ENCODE measurements at places on chromosomes 4 and X.

GRCh38 chr4:153970169-153970568 lies 181.3 kb upstream of the SFRP2 start:
- DNase-seq, result no peak

DNA sequence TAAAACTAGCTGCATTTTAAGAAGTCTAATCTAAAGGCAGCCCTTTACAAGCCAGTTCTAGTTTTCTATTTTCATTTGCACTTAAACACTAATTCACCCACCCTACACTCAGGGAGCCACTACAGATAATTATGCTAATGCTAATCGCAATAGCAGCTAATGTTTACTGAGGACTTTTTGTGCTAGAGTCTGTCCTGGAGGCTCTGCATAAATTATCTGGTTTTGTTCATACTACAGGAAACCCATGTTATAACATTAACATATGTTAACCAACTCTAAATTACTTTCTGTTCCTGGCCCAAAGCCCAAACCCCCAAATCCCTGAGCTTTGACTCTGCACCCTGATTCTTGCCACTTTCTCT lies 480 bp upstream of the RADX start:
- DNase-seq, result no peak

GRCh38 chrX:54560411-54560810 lies 30.4 kb downstream of the GNL3L start:
- no peak for DNase-seq

DNA sequence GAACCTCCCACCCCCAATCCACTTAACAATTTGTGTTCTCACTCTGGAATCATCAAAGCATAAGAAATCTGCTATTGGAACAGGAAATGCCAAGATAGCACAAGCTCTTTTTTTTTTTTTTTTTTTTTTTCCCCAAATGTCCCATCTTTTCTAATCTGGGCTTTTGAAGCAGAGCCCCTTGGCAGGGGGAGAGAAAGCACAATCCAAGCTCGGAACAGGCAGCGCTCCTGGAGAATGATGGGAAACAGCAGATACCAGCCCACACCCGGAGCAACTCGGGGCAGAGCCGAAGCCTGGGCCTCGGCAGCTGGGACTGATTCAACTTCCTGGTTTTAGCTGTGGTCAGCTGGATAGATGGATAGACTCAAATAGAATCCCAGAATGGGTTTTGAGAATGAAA lies 235.1 kb downstream of the QDPR start:
- no peak for DNase-seq

GRCh38 chrX:123943488-123943887 lies 18.0 kb upstream of the STAG2 start:
- no peak for DNase-seq

DNA sequence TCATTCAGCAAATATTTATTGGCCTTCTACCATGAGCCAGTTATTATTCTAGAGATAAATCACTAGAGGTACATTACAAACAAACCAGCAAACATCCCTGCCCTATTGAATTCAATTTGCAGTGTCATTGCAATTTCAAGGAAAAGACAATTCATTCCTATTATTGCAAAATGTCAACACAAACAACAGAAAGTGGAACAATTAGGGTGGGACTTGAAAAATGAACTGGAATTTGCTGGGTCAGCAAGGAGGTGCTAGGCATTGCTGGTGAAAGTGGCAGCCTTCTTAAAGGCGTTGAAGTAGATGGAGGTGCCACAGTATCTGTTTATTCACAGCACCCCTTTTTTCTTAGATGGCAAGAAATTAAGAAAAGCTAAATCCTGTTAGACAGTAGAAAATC lies 224.0 kb upstream of the BMP3 start:
- no peak for DNase-seq

DNA sequence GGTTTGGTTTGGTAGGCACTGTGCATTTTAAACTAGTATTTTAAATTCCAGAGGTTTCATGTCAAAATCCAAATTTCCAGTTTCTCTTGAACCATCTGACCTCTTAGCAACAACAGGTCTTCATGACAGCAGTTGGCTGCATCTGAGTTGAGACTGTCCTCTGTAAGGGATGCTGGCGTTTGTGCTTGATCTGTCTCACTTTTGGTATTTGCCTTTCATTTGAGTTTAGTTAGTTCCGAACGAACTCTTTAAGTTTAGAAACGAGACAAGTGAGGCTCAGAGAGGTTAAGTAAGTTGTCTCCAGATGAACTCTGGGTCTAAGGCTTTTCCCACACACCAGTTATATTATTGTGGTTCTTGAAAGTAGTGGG lies 29.1 kb downstream of the SPARCL1 start:
- peak; percentile 48 for DNase-seq

DNA sequence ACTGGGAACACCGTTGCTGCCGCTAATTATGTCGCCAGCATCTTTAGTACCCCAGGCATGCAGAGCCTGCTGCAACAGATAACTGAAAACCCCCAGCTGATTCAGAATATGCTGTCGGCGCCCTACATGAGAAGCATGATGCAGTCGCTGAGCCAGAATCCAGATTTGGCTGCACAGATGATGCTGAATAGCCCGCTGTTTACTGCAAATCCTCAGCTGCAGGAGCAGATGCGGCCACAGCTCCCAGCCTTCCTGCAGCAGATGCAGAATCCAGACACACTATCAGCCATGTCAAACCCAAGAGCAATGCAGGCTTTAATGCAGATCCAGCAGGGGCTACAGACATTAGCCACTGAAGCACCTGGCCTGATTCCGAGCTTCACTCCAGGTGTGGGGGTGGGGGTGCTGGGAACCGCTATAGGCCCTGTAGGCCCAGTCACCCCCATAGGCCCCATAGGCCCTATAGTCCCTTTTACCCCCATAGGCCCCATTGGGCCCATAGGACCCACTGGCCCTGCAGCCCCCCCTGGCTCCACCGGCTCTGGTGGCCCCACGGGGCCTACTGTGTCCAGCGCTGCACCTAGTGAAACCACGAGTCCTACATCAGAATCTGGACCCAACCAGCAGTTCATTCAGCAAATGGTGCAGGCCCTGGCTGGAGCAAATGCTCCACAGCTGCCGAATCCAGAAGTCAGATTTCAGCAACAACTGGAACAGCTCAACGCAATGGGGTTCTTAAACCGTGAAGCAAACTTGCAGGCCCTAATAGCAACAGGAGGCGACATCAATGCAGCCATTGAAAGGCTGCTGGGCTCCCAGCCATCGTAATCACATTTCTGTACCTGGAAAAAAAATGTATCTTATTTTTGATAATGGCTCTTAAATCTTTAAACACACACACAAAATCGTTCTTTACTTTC lies 1.8 kb downstream of the UBQLN2 start:
- DNase-seq, result no peak

DNA sequence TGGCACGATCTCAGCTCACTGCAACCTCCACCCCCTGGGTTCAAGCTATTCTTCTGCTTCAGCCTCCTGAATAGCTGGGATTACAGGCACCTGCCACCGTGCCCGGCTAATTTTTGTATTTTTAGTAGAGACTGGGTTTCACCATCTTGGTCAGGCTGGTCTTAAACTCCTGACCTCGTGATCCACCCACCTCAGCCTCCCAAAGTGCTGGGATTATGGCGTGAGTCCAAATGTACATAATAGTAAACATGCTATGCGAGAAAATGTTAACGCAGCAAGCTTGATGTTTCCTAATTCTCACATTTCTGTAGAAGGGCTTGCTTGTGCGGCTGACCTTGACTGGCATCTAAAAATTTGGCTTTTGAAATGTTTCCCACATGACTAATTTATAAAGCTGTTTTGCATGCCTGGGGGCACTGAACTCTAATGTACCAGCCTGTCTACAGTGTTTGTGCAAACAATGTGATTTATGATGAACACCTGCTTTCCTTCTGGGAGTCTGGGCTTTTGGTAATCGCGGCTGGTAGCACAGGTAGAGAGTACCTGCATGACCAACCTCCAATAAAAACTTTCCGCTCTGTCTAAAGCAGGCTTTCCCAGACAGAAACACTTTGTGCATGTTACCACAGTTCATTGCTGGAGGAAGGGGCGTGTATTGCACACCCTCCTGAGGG lies 216.8 kb downstream of the IL15 start:
- DNase-seq, result no peak

DNA sequence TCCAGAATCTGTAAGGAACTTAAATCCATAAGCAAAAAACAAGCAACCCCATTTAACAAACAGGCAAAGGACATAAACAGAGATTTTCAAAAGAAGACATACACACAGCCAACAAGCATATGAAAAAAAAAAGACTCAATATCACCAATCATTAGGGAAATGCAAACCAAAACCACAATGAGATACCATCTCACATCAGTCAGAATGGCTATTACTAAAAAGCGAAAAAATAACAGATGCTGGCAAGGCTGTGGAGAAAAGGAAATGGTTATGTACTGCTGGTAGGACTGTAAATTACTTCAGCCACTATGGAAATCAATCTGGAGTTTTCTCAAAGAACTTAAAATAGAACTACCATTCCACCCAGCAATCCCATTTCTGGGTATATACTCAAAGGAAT lies 156.8 kb upstream of the RADX start:
- DNase-seq, result peak; percentile 16

DNA sequence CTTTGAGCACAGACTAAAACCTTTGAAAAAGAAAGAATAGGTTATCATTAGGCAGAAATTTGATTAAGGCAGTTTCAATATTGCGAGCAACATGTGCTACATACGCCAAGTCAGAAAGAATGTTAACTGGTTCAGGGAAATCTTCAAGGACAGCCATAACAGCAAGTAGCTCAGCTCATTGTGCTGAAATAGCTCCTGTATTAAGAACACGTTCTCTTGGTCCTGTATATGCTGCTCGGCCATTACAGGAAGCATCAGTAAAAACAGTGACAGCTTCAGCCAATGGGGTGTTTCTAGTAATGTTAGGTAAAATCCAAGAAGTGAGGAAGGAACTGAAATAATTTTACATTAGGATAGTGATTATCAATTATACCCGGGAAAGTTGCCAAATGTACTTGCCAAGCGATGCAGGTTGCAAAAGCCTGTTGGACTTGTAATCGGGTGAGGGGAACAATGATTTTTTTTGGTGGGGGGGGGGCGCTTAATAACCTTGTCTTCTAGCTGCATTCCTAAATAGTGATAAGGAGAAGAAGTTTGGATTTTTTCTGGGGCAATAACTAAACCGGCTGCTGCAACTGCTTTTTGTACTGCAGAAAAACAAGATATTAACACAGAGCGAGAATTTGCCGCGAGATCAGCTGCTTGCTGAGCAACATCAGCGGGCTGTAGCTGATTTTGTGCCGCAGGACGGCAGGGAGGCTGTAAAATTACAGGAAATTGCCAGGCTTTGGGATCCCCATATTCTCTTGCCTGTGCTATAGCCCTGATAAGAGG lies 49.4 kb upstream of the RASSF6 start:
- no peak for DNase-seq

GRCh38 chr4:127783026-127783769 lies 1.1 kb downstream of the HSPA4L start:
- DNase-seq, result peak; percentile 49

- peak; percentile 22 for DNase-seq
Measured at GRCh38 chr4:78653655-78654054, 102.1 kb downstream of the ANXA3 start.
